Stimulated activated CD8-positive, alpha-beta memory T cell treated with anti-CD3 and anti-CD28 coated beads, Interleukin-7, amount 100 ng/mL, for 1 hour (primary cell): ENCODE measurements at places on chromosomes 12 and 14.

DNA sequence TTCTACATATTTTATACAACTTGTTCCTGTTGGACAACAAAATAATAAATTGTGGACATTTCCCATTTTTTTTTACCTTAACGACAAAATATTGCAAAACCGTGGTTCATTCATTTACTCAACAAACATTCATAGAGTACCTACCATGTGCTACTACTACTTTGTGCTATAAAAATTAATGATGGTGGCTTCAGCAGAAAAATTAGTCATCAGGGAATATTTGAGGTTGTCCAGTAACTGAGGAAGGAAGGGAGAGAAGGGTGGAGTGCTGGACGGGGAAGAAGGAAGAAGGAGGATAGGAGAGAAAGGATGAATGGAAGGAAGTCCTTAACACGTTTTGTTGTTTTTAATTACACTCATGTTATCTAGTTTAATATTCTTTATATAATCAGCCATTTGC is 53.7 kb downstream of the PPFIBP1 start:
- no peak for DNase-seq

DNA sequence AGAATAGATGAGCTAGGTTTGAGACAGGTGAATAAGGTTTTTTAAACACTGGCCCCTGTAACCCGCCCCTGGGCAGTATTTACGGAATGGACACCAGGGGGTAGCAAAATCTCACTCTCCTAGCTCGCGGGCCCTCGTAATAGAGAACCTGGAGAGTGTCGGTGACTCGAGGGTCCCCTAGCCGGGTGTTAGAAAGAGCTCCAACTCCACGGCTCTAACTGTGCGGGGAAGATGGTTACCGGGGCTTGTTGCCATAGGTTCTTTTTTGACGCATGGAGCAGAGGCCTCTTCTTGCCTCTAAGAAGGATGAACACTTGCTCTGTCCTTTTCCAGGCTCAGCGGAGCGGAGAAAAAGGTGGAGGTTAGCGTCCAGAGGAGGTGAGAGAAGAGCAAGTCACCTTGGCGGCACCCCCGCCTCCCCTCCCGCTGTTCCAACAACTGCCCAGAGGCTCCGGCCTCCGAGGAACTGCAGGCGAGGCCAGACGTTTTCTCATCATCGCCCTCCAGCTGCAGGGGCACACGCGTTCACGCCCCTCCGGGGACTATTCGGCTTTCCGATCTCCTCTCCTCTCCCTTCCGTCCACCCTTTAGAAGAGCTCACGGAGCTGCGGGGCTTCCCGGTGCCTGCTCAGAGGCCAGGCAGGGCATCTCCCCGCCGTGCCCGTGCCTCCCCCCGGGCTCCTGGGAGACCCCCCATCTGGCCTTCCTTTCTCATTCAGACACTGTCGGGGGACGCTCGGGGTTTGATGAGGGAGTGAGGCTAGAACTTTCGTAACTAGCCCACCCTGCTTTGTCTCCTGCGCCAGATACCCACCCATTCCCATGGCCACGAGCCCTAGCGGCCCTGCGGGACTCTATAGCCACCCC is 1.4 kb upstream of the ARHGEF40 start:
- DNase-seq: no peak

DNA sequence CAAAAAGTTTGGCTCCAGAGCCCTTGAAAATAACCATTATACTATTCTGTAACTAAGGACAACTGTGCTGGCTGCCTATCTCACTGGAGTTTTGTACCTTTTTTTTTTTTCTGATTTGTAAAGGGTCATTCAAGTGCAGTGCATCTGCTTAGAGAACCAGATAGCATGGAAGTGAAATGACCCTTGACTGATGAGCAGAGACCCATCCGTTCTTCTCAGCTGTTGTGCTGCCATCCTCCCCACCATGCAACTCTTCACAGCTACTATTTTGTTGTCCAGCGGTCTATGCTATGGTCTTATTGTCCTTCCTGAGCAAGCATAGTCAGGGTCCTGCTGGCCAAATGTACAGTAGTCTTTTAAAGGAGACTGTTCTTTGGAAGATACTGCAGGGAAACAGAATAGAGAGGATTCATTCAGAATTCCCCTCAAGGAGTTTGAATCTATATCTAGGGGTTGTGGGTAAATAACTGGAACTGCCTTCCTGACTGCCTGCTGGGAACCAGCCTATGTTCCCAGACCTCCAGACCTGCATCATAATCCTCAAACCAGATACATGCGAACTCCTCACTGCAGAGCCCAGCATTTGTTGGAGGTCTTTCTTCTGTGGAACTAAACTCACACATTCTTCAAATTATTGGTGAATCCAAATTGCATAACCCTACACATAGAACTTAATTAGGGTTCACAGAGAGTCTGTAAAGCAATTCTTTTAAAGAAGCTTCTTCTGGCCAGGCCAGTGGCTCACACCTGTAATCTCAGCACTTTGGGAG is 41.1 kb downstream of the GPR19 start:
- no peak for DNase-seq

DNA sequence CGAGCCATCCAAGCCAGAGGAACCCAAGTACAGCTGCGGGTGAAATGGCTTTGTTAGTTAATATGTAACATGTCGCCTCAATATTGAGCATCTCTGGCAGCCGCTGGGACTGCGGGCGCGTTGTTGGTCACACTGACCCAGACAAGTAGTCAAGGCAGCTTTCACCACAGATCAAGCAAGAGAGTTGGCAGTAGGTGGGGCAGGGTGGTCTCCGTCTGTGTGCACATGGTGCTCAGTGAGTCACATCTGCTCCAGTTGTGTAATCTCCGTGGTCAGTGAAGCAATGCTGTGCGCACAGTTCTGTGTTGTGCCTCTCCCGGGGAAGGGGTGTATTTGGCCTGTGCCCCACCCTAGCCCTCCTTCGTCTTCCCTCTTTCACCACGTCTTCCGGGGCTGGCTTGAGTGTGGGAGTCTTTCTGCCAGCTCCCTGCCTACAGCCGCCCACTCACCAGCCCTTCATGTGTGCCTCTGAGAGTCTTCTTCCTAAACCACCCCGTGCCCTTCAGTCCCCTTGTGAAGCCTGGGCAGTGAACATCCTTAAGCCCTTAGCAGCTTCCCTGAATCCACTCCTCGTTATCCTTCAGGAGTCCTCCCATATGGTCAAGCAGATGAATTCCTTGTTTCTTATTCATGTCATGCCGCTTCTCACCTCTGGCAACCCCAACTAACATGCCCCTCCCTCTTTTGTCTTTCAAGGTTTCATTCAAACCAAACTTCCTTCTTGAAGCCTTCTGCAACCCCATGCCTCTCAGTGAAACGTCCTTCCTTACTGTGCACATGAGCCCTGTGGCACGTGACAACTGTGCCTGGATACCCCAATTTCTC is 242.1 kb downstream of the CACNA1C start:
- DNase-seq: no peak

GRCh38 chr14:84090837-84091236 is 1439.1 kb upstream of the FLRT2 start:
- DNase-seq: no peak

- DNase-seq: no peak
These were observed 98.6 kb downstream of the NT5DC3 start for GRCh38 chr12:103742349-103742932.

DNA sequence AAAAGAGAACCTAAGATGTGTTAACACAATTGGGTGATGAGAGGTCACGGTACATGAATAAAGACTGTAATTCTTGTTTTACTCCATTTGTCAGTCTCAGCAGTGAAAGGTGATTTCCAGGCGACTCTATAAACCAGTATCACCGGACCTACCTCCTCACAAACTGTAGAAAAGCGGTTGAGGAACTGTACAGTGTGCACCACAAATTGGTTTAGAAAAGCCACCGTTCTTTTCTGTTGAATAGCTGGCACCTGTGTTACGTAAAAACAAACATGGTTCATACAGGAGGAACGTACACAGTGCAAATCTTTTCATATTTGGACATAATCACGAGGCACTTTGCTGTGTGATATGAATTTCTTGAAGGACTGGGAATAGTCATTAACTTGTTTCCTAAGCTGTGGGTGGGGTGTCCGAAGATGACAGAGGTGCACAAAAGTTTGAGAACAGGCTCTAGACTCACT is 663 bp downstream of the WASHC3 start:
- no peak for DNase-seq
